Stimulated activated CD4-positive, alpha-beta T cell treated with anti-CD3 and anti-CD28 coated beads, Interleukin-4, amount 100 ng/mL, for 1 hour (primary cell): ENCODE measurements at places on chromosomes 7 and 10.

- DNase-seq, result no peak
These were observed 258.6 kb downstream of the CXCL12 start for GRCh38 chr10:44126291-44126717.

DNA sequence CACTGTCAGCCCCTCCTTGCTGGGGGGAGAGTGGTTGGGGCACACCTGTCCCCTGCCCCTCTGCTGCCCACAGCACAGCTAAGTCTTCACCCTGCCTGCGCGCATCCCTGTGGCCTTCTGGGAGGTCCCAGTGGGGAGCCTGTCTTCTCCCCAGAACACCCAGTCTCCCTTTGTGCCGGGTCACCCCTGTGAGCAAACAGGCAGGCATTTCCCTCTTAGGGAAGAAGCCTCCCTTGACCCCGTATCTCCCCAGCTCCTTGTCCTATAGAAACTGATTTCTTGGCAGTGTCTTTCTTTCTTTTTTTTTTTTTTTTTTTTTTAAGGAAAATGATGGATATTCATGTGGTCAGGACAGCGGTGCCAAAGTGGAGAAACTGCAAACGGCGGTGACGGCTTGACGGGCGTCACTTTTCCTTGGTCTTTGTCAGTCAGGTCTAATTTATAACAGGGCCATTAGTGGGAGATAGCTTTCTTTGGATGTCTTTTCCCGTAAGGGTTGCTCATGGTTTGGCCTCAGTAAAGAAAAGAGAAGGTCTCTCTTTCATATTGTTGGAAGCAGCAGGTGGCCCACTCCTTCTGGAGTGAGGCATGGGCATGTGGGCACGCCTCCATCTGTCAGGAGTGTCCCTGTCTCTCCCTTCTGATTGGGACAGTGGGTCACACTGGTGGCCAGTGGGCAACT lies 115.3 kb downstream of the NKX6-2 start:
- no peak for DNase-seq

- no peak for DNase-seq
These were observed 603.7 kb upstream of the MKI67 start for GRCh38 chr10:128729910-128730420.

DNA sequence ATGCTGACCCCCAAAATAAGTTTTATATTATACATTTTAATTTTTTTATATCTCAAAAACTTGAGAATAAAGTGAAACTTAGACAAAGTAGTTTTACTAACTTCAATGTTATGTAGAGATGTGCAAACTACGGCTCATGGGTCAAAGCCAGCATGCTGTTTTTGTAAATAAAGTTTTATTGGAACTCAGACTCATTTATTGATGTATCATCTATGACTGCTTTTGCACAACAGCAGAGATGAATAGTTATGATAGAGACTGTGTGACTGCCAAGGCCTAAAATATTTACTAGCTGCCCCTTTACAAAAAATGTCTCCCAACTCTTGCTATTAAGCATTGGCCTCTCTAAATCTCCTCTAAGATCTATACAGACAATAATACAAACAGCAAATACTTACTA lies 12.4 kb downstream of the MTPN start:
- DNase-seq, result no peak

DNA sequence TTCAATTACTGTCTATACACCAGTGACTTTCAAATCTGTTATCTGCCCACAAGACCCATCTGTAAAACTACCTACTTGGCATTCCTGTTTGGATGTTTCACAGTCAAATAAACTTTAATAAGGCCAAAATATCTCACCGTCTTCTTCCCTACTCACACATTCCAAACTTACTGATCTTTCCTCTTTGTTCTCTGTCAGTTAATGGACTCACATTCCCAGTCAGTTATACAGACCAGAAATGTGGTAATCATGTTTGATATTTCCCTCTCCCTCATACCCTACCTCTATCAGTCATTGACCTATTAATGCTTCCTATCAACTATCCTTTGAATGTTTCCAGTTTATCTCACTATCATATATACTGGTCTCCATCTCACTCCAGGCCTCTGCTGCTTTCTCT lies 28.5 kb upstream of the HDAC9 start:
- no peak for DNase-seq
